ENCODE measurements at places on chromosomes 1 and 21.
A peak's percentile ranks its signal among the peaks of the same experiment; 100 is the strongest.

DNA sequence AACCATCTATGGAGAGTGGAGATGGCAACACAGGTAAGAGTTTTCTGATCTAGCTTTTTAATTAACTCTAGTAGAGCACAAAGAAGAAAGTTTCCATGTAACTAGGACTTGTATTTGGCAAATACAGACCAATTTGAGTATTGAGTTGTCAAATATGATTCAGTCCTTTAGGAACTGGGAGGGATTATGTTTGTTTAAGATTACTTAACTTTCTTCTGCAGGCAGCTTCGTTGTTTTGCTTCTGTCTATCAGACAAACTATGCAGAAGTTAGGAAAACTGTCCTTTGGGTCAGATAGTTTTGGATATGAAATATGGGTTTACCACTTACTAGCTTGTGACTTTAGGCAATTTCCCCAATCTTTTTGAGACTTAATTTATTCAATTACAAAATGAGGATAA is 111.8 kb downstream of the POU2F1 start:
- no peak for DNase-seq

DNA sequence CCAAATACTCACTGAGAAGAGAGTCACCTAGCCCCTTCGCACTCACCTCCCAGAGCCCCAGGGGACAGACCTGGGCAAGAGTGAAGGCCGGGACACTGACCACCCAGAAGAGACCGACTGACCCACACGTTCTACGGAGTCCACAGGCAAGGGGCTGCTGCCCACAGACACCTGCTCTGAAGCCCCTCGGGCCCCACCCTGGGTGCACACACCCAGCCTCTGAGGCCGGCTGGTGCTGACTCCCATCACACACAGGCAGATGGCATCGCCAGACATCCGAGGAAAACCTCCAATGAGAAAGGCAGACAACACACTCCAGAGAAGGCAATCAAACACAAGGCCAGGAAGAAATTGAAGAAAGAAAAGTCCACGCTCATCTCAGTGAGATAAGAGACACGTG is 22.1 kb downstream of the WDR4 start:
- DNase-seq, result no peak

DNA sequence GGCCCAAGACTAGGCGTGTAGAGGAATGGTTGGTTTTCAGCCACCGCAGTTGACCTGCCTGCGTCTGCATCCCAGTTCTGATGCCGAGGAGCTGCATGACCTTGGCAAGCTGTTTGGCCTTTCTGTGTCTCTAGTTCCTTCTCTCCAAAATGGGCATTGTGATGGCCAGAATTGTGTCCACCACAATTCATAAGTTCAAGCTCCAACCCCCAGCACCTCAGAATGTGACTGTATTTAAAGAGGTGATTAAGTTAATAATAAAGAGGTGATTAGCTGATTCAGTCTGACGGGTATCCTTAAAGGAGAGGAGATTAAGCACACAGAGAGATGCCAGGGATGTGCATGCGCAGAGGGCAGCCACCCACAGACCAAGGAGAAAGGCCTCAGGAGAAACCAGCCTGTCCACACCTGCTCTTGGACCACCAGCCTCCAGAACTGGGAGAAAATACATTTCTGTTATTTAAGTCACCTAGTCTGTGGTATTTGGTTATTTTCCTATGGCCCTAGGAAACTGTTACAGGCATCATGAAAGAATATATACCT is 28.5 kb downstream of the MAB21L3 start:
- no peak for DNase-seq

DNA sequence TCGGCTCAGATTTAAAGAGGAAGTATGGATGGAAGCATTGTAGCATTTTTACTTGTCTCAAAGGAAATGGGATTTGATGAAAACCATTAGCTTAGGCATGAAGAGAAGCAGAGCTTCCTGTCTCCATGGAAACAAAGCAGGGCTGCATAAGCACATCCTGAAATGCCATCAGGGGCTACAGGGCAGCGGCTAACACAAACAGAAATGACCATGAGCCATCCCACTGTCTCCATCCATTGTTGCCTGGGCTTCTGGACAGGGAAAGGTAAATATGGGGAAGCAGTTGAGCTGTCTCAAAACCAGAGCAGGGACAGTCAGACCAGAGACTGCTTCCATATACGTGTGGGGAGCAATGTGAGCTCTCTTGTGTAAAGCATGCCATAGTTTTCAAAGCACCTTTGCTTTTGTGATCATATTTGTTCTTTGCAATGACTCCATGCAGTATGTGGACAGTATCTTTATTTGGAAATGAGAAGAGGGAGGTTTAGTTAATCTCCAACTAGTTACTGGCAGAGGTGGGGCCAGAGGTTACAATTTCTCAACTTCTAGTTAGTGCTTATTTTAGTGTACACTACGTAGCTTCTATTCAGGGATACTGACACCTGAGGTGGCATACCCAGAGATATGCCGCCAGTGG is 176.1 kb downstream of the CACNA1E start:
- DNase-seq, result peak; percentile 25

DNA sequence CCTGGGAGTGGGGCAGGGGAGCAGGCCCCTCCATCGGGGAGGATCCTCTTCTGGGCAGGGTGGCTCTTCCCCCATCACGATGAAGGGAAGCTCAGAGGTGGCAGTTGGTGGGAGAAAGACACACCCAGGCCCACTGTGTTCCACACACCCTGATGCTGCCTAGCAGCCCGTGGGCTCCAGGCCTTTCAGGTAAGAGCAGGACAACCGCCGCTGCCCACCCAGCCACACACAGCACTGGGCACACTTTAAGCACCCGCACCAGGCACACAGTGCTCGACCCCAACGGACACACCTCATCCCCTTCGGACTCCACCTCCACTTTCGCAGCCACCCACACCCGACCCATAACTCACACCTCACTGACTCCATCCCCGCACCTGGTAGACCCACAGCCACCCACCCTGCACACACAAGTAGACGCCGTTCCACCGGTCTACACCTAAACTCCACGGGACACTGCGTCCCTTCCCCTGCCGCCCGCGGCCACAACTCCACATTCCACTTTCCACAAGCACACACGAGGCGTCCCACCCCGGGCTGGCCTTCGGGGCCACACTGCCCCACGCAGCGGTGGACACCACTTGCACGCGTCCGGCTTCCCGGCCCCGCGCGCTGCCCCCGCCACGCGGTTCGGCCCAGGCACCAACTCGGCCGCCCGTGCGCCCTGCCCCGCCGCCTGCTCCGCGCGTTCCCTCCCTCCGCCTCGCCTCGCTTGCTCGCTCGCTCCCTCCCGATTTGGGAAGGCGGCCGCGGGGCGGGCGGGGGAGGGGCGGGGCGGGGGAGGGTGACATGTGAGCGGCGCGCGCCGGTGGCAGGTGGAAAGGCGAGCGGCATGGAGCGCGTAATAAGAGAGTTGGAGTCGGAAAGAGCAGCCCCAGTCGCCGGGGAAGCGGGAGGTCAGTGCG is at the start of gene KCNQ4:
TSS of gene KCNQ4 (plus strand) at position 787 of the 905 bp plus-strand sequence. CDS start 307 bp downstream, outside the sequence.
- no peak for DNase-seq

GRCh38 chr21:41834926-41835663 is 44.0 kb downstream of the PRDM15 start:
- no peak for DNase-seq

DNA sequence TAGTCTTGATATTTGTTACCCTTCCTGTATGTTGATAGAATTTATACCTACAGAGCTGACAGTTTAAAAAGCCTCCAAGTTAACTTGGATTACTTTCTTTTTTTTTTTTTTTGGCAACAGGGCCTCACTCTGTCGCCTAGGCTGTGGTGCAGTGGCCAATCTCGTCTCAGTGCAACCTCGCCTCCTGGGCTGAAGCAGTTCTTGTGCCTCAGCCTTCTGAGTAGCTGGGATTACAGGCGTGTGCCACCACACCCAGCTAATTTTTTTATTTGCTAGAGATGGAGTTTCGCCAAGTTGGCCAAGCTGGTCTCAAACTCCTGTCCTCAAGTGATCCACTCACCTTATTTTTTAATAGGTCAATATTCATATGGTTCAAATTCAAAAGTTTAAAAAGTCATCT is 32.7 kb downstream of the WDTC1 start:
- DNase-seq, result no peak

DNA sequence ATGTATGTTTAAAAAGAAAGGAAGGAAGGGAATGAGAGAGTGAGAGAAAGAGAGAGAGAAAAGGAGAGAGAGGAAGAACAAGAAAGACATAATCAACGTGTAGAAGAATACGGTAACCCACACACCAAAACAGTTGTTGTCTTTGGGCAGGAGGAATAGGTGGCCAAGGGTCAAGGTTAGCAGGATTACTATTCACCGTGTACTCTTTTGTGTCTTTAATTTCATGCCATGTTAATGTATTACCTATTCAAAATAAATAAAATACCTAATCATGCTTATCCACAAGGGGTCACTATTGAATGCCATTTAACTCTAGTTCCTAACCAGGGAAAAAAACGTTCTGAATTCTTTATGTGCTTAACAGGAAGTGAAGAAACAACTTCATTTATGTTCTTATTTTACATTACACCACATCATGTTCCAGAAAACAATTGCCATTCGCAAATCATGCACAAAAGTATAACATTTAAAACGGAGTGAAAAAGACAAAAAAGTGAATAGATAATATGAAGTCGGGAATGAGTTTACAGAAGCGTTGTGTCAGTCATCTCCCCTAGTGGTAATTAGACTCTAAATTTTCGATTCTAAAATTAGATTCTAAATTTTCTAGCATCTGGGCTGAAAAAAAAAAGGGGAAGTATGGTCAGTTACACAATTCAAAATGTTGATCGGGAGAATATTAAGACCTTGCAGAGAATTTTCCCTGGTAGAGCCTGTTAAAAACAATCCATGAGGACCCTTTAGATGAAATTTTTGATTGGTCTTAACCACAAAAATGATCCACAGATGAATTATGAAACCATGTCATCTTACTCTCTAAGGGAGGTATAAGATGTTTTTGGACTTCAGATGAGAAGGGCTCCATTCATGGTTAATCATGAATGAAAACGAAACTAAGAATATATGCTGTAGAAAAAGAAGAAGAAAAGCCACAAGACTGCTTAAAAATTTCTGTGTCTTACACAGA is 700 bp upstream of the KMO start:
- peak; percentile 77 for DNase-seq

- DNase-seq, result no peak
Observed at GRCh38 chr1:19028110-19028509, 71.6 kb upstream of the IFFO2 start.

DNA sequence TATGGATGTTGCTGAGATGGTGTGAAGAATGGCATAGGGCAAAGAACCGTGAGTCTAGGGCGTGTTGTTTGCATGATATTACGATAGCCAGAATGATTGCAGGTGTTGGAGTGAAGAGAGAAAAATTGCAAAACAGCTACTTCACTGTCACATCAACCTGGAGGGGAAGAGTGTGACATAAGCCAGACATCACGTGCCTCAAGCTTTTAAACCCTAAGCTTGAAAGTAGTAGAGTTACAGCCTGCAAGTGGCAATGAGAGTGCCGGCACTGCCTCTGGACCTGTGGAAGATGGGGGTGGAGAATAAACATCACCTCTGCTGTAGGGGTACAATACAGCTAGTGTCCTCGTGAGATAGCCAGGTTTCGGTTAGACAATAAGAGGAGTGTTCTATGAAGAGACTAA is 11.1 kb downstream of the EEIG2 start:
- DNase-seq, result no peak

DNA sequence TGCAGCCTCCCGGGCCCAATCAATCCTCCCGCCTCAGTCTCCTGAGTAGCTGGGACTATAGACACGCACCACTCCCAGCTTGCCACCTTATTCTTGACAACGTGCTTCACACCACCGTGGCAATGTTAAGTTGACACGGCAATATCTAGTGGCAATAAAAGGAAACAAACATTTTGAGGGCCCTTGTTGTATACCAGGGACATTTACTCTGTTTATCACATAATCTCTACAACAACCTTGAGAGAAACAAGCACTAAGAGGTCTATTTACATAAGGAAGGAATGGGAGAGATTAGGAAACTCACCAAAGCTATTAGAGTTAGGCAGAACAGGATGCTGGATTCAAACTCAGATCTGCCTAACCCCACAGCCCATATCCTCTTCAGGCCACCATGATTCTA is 3.1 kb downstream of the KLHDC8A start:
- DNase-seq, result no peak

GRCh38 chr1:100972185-100972584 is 53.4 kb downstream of the DPH5 start:
- no peak for DNase-seq

GRCh38 chr1:147897029-147897752 is 5.4 kb upstream of the GJA8 start:
- DNase-seq, result no peak

DNA sequence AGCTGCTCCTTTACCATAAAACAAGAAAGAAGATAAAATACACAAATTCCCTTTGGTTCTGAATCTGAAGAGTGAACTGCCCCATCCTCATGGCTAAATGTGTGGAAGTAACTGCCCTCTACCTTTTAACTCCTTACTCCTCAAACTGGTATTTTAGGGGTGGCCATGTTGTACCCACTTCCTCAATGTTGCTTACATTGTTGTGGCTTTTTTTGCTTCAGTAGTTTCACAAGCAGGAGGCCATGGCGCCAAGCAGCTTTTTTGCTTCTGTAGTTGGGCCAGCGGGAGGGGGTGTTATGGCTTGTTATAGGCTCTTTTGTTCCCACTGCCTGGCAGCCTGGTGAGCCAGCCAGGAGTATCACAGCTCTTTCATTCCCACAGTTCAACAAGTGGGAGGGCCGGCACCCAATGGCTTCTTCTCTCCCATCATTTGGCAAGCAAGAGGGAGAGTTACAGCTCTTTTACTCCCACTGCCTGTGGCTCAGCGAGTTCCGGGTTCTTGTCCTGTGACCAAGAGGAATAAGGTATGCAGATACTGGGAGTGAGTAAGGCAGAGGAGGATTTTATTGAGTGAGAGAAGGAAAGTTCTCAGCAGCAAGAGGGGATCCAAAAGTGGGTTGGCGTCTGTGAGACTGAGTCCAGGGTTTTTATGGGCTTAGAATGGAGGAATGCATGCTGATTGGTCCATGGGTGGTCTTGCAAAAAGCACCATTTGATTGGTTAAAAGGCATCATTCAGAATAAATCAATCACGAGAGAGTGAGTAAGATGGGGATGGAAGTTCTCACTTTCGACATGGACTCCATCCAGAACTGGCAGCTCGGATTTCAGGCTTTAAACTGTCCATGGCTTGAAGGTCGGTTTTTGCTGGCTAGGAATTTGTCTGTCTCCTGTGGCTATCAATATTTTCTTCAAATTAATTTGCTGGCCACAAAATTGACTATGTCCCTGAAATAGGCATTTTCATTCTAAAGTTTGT is 429.6 kb downstream of the HLX start:
- DNase-seq, result peak; percentile 16

- DNase-seq, result no peak
Observed at GRCh38 chr21:34810786-34811185, 142.0 kb downstream of the CLIC6 start.

DNA sequence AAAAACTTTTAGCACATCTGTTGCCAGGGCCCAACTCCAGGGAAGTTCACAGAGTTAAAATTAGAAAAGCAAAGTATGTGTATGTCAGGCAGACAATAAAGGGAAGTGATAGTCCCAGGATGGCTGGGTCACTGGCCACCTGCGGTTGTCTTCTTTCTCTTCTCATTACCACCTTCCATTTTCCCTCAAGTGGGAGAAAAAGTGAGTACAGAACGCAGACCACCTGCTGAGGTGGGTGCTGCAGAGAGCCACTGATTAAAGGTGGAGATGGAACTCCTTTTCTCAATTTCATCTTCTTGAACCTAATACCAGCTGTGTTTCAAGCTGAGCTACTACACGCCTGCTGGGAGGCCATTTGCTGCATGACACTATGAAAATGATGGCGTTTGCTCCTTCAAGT is 88.8 kb upstream of the PDE4B start:
- DNase-seq, result no peak

- DNase-seq, result no peak
Observed at GRCh38 chr1:12001249-12001917, 17.9 kb upstream of the MIIP start.

All from HT1080 (cell line).